T1000 (cell line): ENCODE measurements at places on chromosomes 11 and 22.

- no peak for DNase-seq
Observed at GRCh38 chr22:40289991-40290459, 56.3 kb upstream of the ADSL start.

- no peak for DNase-seq
Observed at GRCh38 chr22:37334461-37334858, 52.2 kb downstream of the CYTH4 start.

- DNase-seq: no peak
Observed at GRCh38 chr11:18749681-18750319, 23.8 kb upstream of the IGSF22 start.

- DNase-seq: no peak
Observed at GRCh38 chr11:10597877-10598351, 29.4 kb upstream of the LYVE1 start.

GRCh38 chr11:121842192-121842585, 273.8 kb downstream of the BLID start:
- DNase-seq: no peak

DNA sequence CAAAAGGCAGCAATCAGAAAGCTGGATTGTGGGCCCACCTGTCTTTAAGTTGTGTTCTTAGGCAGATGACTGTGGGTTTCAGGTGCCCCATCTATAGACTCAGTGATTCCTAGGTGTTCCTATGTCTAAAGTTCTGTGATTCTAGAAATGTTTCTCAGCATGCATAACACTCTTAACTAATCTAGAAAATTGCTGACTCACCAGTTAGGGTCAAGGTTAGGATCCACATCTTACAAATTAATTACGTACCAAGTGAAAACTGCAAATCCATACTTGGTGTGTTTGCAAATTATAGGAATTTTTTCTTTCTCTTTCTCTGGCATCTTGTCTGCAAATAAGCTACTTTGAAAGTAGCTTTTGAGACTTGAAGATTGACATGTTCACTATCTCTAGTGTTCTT, 7.7 kb downstream of the CECR2 start:
- DNase-seq: no peak

DNA sequence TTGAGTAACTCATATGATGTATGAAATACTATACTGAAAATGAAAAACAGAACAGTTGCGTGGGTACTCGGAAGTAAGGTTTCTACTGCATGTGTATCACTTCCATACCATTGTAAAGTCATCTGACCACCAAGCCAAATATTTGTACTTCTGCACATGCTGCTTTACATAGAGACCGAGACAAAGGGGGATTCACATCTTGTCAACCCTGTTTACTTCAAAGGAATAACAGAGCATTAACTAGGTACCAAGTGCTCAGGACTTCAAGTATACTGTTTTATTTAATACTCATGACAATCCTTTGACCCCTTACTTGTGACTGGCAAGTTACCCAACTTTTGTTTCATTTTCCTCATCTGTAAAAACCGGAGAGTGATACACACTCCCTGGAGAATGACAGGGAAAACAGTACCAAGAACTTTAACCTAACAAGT, 9.9 kb downstream of the MAPK1 start:
- no peak for DNase-seq

- no peak for DNase-seq
Observed at GRCh38 chr11:64745521-64746328, 1.8 kb upstream of the RASGRP2 start.

DNA sequence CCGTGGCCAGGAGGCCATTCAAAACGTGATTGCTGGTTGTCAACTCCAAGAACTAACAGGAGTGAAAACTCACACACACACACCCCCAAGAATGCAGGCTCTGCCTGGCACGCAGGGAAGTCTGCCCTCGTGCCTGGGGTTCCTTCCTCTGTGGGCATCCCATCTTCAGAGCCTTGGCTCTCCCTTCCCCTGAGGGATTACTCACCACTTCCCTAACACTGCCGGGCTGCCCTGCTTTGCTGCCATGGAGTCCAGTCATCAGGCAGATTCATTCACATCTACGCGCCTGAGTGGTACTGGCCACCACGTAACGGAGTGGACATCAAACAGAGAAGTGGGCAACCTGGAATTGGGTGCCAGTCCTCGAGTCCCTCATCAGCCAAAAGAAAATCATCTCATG, 120.7 kb upstream of the TMEM45B start:
- peak; percentile 20 for DNase-seq

DNA sequence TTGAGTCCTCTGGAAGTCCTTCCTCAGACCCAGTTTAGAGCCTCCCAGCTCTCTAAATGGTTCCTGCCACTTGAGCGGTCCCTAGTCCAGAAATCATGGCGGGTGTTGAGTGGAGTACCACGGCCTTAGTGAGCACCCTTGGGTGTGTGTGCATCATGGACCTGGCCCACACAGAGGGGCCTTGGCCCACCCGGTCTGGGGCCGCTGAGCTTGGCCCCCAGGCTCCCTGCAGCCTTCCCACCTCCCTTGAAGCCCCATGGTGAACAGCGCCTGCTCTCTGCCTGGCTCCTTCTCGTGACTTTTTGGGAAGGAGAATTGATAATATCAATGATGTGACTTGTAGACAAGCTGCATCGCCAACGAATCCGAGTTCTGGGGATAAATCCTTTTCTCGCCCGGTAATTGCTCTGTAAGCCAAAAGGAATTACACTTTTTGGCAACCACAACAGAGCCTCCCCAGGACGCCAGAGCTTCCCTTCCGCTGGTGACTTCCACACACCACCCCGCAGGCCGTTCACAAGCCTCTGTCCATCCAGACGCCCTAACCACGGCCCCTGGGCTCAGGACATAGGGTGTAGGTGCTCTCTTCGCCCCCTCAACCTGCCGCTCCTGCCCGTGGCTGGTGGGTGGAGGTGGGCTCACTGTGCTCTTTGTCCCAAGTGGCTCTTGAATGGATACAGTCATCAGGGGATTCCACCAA, 93.8 kb downstream of the NECTIN1 start:
- DNase-seq: no peak

DNA sequence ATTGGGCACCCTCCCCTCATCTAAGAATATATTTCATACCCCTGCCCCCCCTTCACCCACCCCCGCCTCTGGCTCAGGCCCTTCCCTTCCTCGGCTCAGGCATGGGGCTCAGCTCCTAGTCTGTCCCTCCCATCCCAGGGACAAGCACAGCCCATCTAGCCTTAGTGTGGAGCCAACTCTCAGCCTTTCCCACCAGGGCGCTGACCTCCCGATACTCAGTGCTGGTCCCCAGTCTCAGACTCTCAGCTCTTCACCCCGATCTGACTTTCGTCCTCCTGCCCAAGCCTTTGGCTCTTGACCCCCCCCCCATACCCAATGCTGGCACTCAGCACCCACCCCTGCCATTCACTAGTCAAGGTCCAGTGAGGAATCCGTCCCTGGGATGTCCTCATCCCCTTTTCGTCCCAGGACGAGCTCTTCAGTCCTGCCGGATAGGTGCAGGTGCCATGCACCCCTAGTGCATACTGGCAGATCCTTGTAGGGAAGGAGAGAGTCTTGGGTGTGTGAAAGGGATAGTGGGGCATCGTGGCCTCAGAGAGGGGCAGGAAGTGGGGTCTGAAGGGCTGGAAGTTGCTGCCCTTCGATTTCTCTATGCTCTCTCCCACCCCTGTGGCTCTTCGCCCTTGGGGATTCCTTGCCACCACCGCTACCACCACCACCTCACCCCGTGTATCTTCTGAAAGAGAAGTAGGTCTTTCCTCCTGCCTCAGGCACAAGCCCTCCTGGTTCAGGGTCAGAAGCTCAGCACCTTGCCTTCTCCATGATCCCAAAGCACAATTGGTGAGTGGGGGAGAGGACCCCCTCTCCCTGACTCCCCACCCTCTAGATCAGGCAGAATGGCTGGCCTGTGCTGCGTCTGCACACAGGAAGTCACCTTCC, 2.4 kb downstream of the TPBGL start:
- no peak for DNase-seq

DNA sequence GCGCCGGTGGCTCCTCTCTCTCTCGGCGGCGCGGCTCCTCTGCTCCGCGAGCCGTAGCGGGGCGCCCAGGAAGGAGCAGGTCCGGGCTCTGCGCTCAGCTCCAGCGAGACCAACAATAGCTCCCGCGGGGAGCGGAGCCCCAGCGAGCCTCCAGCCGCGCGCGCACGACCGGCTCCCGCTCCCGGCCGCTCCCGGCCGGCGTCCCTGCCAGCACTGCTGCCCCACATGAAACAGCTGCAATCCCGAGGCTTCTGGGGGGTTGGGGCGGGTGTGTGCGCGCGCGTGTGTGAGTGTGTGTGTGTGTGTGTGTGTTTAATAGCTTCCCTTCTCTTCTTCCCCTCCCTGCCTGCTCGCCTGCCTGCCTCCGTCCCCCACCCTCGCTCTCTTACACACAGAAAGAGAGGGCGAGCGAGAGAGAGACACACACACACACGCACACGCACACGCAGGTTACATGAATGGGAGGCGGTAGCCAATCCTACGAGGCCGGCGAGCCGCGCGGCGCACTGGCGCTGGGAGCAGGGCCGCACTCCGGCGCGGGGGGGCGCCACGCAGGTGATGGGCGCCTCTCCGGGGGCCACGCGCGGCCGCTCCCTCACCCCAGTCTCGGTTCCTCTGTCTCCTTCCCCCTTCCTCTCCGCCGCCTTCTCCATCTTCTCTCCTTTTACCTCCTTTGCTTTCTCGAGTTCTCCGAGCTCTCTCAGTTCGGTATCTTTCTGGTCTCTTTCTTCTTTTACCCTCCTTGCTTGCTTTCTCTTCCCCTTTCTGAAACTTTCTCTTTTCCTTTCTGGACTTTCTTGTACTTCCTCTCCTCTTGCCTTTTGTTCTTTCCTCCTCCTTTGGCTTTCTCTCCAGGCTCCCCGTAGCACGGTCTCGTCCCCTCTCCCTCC, at the start of gene TENM4:
Gene TENM4, minus strand, starts transcription at position 460 of the 890 bp plus-strand sequence. CDS start 371,086 bp downstream, outside the sequence.
- peak; percentile 53 for DNase-seq

GRCh38 chr22:46430961-46431838, 95.7 kb downstream of the TRMU start:
- no peak for DNase-seq

GRCh38 chr11:12175694-12176241, 65.4 kb downstream of the MICAL2 start:
- no peak for DNase-seq

- no peak for DNase-seq
Observed at GRCh38 chr22:20316217-20316843, 3.5 kb downstream of the DGCR6L start.

DNA sequence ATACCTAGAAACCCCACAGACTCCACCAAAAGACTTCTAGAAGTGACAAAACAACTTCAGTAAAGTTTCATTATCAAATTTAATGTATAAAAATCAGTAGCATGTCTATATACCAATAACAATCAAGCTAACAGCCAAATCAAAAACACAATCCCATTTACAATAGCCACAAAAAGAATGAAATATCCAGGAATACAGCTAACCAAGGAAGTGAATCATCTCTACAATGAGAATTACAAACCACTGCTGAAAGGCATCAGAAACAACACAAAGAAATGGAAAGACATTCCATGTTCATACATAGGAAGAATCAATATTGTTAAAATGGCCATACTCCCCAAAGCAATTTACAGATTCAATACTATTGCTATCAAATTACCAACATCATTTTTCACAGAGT, 46.0 kb downstream of the PRCP start:
- no peak for DNase-seq

DNA sequence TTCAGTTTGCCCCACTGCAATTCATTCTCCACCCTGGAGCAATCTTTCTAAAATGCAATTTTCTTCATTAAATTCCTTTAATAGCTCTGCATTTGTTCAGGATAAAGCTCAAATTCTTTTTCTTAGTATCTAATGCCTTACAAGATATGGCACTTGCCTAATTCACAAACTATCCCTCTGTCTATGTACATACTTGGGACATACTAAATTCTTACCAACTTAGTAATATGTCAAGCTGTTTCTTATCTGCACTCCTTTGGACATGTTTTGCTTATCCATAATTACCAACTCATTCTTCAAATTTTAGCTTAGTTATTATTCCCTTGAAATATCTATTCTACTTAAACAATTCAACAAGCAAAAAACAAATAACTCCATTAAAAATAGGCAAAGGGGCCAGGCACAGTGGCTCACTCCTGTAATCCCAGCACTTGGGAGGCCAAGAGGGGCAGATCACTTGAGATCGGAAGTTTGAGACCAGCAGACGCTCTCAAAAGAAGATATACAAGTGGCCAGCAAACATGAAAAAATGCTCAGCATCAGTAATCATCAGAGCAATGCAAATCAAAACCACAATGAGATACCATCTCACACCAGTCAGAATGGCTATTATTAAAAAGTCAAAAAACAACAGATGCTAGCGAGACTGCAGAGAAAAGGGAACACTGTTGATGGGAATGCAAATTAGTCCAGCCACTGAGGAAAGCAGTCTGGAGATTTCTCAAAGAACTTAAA, 96.9 kb downstream of the FAM76B start:
- no peak for DNase-seq

GRCh38 chr11:64503186-64503753, 87.8 kb upstream of the SLC22A12 start:
- no peak for DNase-seq

DNA sequence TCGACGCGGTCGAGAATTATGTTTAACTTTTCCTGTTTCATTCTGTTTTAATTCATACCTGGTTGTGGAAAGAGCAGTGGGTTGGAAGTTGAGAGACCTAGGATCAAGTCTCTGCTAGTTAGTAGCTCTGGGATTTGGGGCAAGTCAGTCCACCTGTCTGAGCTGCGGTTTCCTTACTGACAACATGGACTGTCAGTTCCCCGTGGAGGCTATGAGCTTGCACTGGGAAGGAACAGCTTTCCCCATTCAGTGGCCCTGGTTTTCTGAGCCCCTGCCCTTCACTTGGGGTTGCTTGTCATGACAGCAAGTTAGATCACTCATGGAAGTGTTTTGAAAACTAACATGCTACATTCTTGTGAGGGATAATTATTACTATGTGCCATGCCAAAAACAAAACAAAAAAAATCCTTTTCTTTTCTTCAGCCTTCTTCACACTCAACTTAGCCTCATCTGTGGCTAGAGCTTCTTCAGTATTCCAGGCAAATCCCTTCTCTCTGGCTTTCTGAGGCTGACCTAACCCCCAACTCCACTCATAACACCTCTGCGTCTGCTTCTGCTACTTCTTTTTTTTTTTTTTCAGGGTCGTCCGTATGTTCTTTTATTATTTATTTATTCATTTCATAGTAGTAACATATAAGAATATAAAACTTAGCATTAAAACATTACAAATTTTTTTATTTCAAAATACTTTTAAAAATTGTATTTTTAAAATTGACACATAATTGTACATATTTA, 43.0 kb upstream of the ZBED5 start:
- no peak for DNase-seq
